BE2C (cell line): ENCODE measurements at places on chromosomes 13 and 19.

GRCh38 chr13:42893214-42893671, 98.8 kb downstream of the EPSTI1 start:
- DNase-seq: no peak

DNA sequence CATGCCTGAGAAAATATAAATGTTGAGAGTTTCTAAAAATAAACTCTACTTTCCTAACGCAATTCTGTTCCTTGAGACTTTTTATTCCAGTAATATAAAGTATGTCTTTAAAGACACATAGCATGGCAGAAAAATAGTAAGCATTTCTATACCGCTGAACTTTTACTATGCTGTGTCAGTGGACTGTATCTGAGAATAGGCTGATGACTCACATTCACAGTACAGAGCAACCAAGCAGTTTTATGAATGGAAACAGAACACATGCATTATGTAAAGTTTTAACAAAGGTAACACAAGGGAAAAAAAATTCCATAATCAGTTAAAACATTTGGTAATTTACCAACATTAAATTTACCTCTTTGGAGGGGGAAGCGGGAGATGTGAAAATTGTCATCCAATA, 38.4 kb downstream of the ZDHHC20 start:
- no peak for DNase-seq

GRCh38 chr13:105364191-105364590, 1171.3 kb downstream of the EFNB2 start:
- DNase-seq: no peak

GRCh38 chr13:36606060-36606459, 67.8 kb upstream of the SERTM1 start:
- no peak for DNase-seq

DNA sequence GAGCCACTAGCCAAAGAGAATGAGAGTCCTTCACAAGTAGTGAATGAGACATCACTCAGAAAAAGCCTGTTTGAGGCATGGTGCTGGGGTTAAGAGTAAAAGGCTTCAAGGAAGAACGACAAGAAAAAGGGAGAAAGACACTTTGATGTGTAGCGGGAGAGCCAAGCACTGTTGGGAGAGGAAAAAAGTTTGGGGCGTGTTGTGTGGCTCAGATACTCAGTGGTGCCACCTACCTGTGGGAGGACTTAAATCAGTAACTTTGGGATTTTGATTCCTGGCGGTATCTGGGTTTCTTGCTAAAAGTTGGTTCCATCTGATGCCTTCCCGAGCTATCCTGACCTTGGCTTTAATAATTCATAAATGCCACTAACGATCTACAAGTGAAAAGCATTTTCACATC, 12.3 kb downstream of the ELSPBP1 start:
- peak; percentile 61 for DNase-seq

DNA sequence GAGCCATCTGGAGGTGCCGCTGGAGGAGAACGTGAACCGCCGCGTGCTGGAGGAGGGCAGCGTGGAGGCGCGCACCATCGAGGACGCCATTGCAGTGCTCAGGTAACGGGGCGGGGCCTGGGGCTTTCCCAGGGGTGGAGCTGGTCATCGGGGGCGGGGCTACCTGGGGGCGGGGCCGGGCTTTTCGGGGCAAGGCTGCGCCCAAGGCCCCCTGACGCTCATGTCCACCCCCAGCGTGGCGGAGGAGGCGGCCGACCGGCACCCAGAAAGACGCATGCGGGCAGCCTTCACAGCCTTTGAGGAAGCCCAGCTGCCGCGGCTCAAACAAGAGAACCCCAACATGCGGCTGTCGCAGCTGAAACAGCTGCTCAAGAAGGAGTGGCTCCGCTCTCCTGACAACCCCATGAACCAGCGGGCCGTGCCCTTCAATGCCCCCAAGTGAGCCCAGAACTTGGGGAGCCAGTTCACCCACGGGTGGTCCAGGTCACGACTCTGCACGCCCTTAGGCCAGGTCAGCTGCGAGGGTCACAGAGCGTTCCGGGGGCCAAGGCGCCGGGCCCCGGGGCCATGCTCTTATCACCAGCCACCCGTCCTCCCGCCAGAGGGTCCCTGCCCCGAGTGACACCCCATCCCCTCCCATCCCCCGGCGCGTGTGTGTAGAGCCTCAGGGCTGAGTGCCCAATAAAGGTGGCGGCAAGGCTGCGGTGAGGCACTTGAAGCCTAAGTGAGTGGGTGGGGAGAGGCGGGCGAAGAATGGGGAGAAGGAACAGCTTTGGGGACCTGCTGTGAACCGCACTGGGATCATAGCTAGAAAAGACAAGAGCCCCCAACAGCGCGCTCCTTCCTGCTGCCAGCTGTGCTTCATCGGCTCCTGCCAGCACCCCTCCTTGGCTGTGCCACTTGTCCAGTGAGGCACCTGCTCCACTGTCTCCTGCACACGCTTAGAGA, 10.7 kb downstream of the CCDC124 start:
- DNase-seq: no peak

- DNase-seq: no peak
Observed at GRCh38 chr13:108950333-108951010, 321.1 kb downstream of the MYO16 start.

- no peak for DNase-seq
Observed at GRCh38 chr13:80083081-80083852, 257.7 kb downstream of the SPRY2 start.
